Stimulated activated CD4-positive, alpha-beta T cell treated with anti-CD3 and anti-CD28 coated beads, Interleukin-4, amount 100 ng/mL, for 48 hours (primary cell): ENCODE measurements at places on chromosomes 12 and 14.

DNA sequence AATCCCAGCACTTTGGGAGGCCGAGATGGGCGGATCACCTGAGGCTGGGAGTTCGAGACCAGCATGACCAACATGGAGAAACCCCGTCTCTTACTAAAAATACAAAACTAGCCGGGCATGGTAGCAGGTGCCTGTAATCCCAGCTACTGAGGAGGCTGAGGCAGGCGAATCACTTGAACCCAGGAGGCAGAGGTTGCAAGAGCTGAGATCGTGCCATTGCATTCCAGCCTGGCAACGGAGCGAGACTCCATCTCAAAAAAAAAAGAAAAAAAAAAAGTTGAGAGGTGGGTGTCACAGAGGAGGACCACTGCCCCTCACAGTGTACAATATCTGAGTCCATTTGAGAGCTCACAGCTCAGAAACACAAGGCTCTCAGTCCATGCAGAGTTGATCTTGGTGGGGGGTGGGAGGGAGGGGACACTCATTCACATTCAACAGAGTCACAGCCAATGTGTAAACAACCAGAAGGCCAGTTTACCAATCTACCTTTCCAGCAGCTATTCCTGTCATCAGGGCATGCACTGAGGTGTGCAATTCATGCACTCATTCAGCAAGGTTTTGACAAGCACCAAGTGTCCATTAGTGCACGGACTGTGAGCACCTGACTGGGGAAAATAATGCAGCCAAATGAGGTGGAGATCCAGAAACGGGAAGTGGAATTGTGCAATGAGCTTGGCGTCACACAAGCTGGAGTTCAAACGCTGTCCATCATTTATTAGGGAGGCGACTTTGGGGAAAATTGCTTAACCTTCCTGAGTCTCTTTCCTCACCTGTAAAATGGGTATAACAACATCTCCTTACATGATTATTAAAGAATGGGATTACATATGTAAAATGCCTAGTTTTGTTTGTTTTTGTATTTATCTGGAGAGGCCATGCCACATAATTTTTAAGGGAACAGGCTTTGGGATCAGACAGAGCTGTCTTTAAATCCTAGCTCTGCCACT is 4.4 kb upstream of the EIF5 start:
- no peak for DNase-seq

DNA sequence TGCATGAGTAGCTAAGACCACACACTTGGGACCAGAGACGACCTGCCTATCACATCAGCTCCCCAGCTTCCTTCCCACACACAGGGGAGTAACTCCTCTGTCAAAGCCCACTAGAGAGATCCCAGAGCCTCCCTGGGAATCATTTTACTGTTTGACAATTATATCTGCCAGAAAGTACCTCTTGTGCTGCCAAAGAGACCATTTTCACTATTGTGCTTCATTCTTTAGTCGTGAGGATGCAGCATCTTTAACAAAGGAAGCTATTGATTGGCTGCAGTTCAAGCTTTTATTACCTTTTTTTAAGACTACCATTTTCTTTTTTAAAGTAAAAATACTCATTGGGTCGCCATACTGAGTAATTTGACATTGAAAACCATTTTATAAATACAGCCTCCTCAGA is 194.5 kb upstream of the RGS6 start:
- no peak for DNase-seq

DNA sequence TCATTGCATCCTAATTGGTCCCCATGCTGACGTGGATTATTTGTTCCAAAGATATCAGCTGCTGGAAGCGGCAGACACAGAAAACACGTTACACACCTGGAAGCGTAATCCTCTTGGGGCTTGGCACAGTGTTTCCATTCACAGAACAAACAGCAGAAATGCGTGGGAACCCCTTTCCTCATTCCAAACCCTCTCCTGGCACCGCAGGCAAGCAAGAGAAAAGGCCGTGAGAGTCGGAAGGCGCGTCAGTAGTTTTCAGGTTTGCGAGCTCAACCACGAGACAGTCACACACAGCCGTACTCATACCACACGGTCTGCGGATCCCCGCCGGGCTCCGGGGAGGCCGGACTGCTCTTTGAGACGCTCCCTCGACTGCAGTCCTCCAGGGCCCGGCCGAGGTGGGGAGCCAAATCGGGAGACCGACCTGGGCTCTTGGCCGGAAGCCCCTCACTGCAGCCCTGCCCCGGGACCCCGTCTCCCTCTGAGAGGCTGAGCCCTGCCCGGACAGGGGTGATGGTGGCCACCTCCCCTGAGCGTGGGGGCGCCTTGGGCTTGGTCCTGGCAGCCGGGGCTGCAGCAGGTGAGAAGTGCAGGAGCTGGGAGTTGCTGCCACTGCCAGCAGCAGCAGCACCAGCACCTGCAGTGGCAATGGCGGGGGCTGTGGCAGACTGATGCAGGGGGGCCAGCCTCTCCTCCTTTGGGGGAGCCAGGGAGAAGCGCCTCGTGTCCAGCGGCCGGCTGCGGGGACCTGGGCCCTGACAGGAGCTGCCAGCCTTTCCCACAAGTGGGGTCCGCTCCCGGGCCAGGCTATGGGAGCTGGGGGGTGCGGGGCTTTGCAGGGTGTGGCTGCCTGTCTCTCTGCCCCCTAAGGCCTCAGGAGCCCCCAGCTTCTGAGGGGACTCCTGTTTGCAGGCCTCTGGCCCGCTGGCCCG is 28.1 kb upstream of the GPR68 start:
- DNase-seq = no peak

DNA sequence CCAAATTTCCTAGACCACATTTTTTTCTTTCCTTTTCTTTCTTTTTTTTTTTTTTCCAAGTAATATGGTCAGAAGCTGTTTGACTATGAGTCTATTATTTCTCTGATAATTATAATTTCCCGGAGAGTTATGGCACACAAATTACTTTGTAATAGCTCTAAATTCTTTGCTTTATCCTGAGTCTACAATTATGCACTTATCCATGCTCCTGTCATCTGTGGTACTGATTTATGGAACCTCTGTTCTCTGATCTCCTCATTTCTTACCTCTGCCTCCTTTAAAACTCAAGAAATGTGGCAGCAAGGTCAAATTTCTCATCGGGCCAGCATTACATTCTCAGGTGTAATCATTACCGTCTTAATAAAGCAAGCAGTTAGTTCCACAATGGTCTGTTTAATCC is 282.1 kb downstream of the PAWR start:
- DNase-seq = no peak

GRCh38 chr12:27911397-27911796 is 61.1 kb downstream of the PTHLH start:
- DNase-seq = no peak

DNA sequence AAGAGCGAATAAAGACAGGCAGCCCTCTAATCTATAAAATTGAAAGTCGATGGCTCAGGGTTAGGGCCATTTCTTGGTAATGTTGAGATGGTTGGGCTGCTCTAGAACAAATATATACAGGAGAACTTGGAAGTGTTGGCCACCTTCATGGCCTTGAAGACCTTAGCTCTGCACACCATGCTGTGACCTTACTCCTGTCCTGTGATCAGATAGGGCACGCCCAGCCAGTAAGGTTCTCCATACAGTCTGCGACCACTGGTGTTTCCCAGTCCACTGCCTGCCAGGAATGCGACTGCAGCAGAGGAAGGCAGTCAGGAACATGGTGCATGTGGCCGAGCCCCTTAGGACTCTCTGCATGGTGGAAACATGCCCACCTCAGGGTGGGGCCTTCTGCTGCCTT is 73.2 kb upstream of the PSMA6 start:
- no peak for DNase-seq

- DNase-seq = no peak
These were observed 697 bp upstream of the GRIP1 start for GRCh38 chr12:66679461-66680084.

- DNase-seq = no peak
These were observed 69.1 kb downstream of the VEZT start for GRCh38 chr12:95286713-95287112.

GRCh38 chr12:57111031-57111734 is at the start of gene STAT6:
TSS of gene STAT6 (minus strand) at chr12:57111362. CDS start at chr12:57108278, 3,084 bp downstream.
- DNase-seq = peak; percentile 77

DNA sequence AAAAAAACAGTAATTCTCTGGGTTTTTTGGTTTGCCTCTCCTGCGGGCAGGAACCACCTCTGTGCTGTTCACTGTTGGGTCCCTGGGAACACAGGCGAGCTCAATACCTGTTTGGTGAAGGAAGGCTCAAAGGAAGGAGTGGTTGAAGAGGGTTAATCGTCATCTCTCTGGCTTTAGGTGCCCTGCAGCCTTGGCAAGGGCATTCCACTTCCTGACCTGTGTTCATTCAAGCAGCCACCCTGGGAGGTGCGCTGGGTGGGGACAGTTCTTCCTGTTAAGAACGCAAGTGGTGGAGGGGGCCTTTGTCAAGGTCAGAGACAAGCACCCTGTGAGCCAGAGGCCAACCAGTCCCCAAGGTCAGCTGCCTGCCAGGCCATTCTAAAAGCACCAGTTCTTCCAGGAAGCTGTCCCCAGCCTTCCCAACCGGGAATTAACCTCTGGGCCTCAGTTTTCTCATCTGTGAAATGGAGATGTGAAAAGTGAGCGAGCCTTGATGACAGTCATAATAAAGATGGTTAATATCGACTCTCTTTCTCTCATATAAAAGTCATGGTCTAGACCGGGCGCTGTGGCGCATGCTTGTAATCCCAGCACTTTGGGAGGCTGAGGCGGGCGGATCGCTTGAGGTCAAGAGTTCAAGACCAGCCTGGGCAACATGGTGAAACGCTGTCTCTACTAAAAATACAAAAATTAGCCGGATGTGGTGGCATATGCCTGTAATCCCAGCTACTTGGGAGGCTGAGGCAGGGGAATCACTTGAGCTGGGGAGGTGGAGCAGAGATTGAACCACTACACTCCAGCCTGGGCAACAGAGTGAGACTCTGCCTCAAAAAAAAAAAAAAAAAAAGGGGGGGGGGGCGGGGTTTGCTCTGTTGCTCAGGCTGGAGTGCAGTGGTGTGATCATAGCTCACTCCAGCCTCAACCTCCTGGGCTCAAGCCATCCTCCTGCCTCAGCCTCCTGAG is 6.1 kb downstream of the RHOF start:
- DNase-seq = no peak
